Stimulated activated CD4-positive, alpha-beta T cell treated with anti-CD3 and anti-CD28 coated beads, Interleukin-1b, Interleukin-23, amount 100 ng/mL, for 1 hour (primary cell): ENCODE measurements at places on chromosomes 7 and 10.
A peak's percentile ranks its signal among the peaks of the same experiment; 100 is the strongest.

DNA sequence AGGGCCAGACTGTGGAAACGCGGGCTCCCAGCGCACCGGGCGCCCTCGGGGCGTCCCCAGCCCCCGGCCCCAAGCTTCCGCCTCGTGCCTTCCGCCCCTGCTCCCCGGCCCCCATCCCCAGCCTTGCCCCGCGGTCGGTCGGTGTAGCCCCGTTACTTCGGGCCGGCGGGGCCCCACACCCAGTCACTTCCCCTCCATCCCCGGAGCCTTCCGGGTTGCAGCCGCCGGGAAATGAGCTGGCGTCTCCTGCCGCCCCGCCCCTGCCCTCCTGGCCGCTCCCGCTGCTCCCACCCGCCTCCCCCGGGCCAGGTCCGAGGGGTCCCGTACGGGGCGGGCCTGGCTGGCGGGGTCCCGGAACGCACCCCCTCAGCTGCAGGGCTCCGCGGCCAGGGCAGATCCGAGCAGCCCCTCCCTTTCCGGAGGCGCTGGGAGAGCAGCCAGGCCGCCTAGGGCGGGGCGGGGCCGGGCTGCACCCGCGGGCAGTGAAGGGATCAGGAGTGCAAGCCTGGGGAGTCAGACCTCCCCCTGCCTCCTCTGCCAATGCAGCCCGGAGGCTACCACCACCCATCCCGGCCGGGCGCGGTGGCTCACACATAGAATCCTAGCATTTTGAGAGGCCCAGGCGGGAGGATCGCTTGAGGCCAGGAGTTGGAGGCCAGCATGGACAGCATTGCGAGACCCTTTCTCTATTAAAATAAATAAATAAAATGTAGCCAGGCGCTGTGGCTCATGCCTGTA, 709 bp downstream of the ARPC1B start:
- DNase-seq: peak; percentile 23

DNA sequence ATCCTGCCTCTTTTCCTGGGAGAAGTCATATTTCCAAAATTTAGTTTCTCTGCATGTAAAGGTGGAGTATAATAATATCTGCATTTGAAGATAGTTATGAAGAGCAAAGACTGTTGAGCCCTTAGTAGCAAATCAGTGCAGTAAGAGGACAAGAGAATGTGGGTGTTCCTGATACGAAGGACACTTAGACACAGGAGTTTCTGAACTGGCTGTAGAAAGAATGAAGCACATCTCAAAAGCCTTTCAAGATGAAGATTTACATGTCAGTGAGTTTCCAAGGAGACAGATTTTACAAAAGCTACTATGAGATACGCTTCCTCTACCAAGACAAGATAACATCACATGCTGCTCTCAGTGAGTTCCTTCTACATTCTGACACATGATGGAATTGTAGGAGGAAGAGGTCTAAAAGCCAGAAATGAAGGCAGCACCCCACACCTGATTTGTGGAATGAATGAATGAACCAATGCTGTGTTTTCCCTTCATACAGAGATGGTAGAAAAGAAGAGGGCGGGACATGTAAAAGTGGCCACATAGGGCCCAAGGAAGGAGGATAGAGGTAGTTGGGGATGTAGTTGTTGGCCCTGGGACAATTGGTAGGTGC, 173.6 kb upstream of the PDE1C start:
- no peak for DNase-seq

DNA sequence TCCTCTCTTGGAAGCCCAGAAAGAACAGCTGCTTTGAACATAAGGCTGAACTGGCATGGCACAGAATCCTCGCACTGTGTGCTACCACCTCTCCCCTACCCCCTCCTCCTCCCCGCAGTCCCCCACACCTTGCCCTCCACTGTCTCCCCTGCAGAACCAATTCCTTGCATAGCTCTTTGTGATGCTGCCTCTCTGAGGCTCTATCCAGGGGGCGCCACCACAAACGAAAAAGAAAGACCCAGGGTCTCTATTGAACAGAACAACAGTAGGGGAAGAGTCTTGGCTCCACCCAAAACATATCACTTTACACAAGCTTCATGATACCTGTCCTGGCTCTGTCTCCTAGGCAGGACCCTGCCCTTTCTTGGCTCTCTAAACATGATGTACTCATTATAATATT, 26.2 kb upstream of the EBLN1 start:
- DNase-seq: no peak

GRCh38 chr10:49760789-49761188, 1.3 kb downstream of the OGDHL start:
- DNase-seq: no peak

- no peak for DNase-seq
Measured at GRCh38 chr10:7036951-7037350, 373.9 kb downstream of the SFMBT2 start.

GRCh38 chr10:22531441-22531840, 182.9 kb downstream of the PIP4K2A start:
- no peak for DNase-seq

- no peak for DNase-seq
Measured at GRCh38 chr10:112052166-112052565, 131.4 kb downstream of the GPAM start.

DNA sequence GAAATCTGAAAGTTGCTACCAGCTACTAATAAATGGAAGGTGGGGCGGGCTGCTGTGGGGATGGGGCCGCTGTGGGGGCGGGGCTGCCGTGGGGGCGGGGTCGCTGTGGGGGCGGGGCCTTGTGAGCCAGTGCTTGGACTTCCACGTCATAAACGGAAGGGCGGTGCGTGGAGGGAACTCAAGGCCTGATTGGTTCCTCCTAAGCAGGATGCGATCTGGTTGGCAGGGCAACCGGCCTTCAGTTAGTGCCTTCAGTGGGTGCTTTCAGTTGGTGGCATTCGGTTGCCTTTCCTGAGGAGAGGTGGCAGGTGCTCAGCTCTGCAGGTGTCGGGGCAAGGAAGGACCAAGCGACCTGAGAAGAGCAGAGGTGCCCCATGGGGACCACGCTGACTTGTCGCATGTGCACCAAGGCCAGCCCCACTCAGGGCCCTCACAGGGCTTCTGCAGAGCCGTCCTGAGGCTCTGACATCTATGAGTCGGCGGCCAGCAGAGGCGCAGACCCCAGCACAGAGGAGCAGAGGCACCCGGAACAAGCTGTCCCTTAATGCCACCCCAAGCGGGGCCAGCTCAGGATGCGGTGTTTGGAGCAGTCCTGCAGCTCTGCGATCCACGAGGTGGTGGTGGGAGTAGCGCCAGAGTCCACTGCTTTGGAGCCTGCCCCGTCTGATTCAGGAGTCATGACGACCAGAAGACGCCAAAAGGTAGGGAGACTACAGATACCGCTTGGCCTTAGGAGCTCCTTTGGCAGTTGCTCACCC, 54.4 kb upstream of the PDSS1 start:
- no peak for DNase-seq

DNA sequence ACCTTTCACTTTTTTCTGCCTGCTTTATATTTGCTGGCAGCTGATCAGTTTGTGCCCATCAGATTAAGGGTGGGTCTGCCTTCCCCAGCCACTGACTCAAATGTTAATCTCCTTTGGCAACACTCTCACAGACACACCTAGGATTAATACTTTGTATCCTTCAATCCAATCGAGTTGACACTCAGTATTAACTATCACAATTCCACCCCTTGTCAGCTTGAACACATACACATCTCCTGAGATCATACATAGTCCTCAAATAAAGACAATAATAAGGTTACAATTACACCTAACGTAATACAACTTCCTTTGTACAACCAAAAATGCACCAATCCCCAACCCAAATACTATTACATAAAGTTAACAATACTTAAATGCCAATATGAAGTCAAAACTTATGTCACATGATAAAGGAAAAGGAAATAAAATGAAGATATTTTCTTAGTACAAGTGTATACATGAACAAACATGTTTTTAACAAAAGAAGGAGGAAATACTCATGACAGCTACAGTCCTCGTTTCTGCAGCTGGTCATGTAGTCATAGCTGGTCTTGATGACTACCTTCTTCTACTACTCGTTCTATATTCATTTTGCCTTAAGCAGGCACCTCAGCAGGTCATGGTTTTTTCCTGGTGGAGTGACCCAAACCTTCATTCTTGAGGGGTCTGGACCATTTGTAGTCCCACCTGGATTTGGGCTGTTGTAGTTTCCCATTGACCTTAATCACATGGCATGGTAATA, 96.7 kb upstream of the CABCOCO1 start:
- DNase-seq: no peak

- DNase-seq: no peak
Measured at GRCh38 chr7:16345979-16346958, 75.1 kb downstream of the CRPPA start.

- DNase-seq: no peak
Measured at GRCh38 chr7:44172352-44172751, 16.9 kb downstream of the GCK start.

GRCh38 chr7:95989301-95989700, 216.9 kb downstream of the DYNC1I1 start:
- no peak for DNase-seq

GRCh38 chr7:151006590-151007300, 15.9 kb downstream of the NOS3 start:
- no peak for DNase-seq

DNA sequence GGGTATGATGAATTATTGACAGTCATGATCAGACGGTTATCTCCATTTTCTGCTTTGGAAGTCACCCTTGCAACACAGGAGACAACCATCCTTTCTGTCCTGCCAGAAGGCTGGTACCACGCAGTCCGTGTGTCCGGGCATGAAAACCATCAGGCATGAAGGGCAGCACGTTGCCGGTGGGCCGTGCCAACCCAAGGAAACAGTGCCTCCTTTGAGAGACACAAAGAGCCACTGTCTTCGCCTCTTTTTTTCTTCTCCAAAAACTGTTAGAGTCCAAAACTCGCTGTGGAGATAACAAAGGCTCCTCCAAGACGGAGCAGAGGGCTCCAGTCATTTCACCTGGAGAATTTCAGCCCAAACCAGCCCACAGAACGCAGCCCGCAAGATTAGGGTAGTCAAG, 60.4 kb upstream of the ARHGAP21 start:
- DNase-seq: no peak

- DNase-seq: no peak
Measured at GRCh38 chr7:101865031-101865430, 47.6 kb downstream of the CUX1 start.

GRCh38 chr10:123395906-123396305, 241.7 kb downstream of the BUB3 start:
- no peak for DNase-seq

GRCh38 chr7:128234476-128235026, 6.5 kb upstream of the LEP start:
- DNase-seq: no peak

GRCh38 chr10:113680190-113681111, 739 bp downstream of the CASP7 start:
- no peak for DNase-seq

DNA sequence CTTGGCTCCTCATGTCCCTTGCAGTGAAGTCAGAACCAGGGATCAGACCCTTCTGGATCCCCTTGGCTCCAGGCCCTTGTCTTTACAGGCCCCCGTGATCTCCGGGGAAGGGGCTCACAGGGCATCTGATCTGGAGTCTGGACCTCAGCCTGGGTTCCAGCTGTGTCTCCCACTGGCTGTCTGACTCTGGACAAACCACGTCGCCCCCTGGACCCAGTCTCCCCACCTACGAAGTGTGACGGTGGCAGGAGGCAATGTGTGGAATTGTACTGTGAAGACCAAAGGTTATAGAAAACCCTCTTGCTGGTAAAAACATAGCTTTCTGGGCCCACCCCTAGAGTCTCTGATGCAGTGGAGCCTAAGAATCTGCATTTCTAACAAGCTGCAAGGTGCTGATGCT, 15.5 kb upstream of the C10orf71 start:
- DNase-seq: no peak

GRCh38 chr7:19051767-19052375, 65.6 kb downstream of the TWIST1 start:
- DNase-seq: no peak

- peak; percentile 16 for DNase-seq
Measured at GRCh38 chr10:1939016-1939415, 201.7 kb upstream of the ADARB2 start.

DNA sequence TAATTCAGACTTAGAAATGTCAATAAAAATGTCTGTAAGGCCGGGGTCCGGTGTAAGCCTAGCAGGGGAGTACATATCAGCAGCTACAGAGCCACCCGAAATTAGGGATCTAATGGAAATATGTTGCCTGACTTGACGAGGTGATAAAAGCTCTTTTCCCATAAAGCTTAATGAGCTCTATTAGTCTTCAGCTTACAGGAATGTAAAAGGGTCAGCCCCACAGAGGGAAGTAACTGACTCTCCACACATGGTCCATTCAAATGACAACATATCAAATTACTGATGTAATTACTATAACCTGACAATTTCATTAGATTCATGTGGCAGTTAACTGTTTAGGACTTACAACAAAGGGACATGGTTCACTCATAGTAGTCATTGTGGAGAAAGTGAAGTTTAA, 62.3 kb downstream of the ATE1 start:
- DNase-seq: no peak

GRCh38 chr7:141244435-141244834, 170.6 kb downstream of the TMEM178B start:
- DNase-seq: no peak

DNA sequence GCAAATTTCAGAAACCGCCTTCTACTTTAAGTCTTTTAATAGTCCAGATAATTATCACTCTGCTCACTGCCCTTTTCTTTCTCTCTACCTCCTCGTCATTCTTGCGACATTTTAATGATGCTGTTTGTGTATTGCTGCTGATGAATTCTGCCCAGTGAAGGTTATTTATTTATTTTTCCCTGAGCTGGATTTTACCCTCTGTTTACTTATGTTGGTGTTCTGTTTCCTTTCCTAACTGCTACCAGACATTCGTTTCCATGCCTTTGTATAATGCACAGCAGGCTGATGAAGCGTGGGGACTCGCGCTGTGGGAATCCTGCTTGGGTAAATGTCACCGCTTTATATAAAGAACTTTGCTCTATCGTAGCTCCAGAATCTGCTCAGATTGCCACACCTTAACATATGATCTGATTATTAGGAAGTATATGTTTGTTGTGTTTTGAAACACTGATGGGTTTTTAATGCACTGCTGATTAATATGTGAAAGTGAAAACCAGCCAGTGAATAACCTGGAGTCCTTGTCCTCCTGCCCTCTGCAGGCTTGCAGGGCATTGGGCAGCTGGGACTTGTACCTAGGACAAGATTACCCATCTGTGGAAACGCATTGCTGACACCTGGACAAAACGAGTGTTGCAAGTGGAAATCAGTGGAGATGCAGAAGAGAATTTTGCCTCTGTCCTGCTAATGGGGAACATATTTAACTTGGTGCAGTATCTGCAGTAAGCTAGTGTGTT, 291.5 kb downstream of the SDK1 start:
- DNase-seq: no peak

DNA sequence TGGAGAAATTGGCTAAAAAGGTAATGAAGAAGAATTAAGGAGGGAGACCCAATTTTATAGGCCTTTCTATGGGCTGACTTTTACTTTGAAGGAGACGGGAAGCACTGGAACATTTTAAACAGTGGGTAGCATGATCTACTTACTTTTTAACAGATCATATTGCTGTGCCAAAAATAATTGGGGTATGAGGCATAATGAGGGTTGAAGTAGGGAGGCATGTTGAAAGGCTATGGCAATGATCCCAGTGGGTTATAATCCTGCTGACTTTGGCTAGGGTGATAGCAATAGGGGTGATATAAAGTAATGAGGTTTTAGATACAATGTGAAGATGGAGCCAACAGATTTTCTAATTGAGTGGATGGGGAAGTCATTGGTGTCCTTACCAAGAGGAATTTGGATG, 73.2 kb downstream of the GPR37 start:
- DNase-seq: no peak
